ENCODE measurements at places on chromosomes 5 and 9.

DNA sequence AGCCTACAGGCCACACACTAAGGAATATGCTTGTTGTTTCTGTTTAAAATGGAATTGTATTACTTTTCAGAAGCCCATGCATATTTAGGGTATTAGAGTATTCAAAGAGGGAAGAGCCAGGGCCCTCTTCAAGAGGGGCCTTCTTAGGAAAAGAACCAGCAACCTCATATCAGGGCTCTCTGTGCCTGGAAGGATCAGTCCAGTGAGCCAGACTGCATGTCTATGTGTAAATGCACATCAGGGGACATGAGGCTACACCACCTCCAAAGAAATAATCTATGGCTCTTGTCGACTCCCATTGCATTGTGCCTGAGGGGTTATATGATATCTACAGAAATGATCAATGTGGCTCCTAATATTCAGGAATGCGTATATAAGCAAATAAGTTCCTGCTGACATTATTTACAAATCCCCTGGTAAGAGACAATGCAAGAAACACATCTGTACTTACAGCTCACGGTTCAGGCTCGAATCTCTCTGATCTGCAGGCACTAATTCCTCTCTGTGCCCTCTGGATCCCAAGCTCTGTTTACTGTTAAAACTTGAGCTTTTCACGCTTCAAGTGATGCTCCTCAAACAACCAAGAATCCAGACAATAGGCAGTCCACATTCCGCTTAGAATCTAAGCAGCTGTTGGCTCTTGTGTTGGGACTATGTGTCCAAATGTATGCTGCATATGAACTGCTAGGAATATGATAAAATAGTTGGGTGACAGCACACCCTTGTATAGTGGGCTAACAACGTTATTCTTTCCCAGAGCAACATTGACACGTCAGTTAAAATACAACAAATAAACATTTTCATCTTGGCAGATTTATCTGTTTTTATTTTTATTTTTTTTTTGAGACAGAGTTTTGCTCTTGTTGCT, 150.2 kb upstream of the KLF9 start:
- no peak for DNase-seq

GRCh38 chr5:1757511-1757910, 42.1 kb downstream of the MRPL36 start:
- DNase-seq = no peak

DNA sequence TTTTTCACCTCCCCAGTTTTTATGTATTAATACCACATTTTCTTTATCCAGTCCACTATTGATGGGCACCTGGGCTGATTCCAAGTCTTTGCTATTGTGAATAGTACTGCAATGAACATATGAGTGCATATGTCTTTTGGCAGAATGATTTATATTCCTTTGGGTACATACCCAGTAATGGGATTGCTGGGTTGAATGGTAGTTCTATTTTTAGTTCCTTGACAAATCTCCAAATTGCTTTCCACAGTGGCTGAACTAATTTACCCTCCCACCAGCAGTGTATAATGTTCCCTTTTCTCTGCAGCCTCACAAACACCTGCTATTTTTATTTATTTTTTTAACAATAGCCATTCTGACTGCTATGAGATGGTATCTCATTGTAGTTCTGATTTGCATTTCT, 340.2 kb downstream of the ADAMTS6 start:
- DNase-seq = no peak

- no peak for DNase-seq
Observed at GRCh38 chr9:87606841-87607521, 109.3 kb downstream of the DAPK1 start.

DNA sequence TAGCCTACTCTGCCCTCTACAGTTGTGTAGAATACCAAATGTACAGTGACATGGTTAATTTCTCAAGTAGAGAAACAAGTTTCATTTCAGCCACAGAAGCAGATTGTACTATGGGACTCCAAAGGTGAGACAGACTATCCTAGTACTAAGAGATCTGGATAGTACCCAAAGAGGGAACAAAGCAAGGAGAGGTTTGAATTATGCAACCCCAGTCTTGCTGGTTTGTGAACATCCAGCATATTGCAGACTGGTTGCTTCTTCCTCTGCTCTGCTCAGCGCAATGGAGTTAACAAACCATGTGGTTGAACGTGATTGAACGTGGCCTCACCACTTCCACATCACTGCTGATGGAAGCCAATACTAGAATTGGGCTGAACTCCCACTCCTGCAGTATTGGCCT, 43.3 kb upstream of the ALDOB start:
- no peak for DNase-seq

GRCh38 chr5:28473531-28474107, 1435.2 kb upstream of the CDH9 start:
- no peak for DNase-seq

DNA sequence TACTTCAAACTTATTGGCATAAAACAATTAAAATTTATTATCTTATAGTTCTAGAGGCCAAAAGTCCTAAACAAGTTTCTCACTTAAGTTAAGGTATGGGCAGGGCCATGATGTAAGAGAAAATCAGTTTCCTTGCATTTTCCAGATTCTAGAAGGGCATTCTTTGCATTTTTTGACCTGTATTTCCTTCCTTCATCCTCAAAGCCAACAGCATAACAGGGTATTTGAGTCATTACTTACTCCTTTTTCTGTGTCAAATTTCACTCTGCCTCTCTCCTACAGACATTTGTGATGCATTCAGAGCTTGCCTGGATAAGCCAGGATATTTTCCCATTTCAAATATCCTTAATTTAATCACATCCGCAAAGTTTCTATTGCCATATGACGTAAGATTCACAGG, 1499.0 kb downstream of the EFNA5 start:
- no peak for DNase-seq

- DNase-seq = no peak
Observed at GRCh38 chr5:156331181-156331580, 4.2 kb downstream of the SGCD start.

DNA sequence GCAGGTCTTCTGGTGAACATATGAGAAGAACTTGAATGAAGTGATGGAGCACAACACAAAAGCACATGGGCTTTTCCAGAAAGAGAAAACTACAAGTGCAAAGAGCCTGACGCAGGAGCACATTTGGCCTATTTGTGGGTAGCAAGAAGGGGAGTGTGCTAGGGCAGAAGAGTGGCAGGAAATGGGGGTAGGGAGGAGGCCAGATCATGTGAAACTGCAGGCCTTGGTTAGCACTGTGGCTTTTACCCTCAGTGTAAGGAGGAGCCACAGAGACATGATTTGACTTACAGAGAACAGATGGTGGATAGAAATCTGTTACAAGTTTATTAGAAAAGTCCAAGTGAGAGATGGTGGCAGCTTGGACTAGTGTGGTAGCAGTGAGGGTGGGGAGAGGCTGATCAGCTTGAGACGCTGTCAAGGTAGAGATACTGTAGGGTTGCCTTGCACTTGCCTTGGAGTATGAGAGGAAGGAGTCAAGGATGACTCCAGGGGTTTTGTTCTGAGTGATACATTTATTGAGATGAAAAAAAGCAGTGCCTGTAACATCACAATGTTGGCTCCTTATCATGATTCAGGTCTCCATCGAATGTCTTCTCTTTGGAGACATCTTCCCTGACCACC, 126.7 kb downstream of the PPP2R2B start:
- no peak for DNase-seq

DNA sequence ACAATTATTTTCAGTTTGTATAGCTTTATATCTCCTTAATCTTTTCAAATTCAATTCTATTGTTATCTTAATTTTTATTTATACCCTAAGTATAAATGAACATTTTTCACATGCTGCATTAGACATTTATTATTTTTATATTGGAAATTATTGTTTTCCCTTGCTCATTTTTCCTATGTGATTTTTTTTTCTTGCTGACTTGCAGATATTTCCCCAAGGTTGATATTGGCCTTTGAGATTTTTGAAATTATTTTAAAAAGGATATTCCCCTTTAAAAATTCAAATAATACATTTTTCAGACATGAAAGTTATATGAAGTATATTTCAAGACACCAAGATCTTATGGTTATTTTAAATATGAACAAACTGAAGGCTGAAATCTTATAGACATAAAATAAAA, 234.2 kb downstream of the TRIM36 start:
- DNase-seq = no peak

- DNase-seq = no peak
Observed at GRCh38 chr5:169270827-169271226, 30.1 kb downstream of the SLIT3 start.

DNA sequence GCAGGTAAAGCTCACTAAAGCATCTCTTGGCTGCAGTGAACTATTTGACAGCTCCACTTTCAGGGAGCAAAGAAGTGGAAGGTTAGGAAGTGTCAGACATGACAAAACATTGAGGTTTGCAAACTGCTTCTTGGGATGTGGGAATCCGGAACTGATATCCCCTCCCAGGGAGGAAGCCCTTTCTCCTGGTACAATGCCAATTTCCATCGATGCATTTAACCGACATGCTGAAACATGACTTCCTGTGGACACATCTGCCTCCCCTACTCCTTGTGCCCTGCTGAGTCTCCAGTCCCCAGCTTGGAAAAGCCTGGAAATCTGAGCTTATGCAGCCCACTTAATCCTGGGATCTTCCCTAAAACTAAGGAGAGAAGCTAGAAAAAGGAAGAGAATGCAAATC, 323.1 kb upstream of the DAP start:
- DNase-seq = no peak

DNA sequence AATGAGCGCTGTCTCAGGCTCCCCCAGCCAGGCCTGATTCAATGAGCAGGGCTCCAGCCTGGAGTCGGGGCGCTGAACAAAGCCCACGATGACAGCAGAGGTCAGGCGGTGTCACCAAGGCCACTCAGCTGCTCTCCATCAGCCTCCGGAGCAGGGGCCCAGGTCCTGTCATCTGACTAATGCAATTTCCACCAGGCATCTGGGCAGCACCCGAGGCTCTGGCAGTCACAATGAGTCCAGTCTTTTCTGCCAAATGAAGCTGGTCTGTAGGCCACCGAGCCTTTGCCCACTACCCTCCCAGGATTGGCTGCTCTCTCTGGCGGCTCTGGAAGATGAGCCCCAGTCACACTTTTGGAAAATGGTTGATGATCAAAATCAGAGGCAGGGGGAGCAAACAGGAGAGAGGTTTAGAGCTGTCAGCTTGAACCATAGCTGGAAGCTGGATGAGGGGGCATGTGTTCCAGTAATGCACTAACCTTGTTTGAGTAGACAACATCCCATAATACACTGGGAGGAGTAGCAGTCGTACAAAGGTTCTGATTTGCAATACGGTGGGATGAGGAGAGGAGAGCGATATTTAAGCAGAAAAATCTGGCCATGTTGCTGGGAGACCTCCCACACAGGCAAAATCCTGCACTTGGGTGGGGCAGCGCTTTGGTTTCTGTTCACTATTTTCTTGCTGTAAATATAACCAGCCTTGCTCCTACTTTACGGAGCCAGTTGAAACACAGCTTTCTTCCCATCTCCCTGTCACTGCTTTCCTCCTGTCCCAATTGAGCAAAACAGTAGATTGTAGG, 306.4 kb upstream of the PANK3 start:
- DNase-seq = no peak

DNA sequence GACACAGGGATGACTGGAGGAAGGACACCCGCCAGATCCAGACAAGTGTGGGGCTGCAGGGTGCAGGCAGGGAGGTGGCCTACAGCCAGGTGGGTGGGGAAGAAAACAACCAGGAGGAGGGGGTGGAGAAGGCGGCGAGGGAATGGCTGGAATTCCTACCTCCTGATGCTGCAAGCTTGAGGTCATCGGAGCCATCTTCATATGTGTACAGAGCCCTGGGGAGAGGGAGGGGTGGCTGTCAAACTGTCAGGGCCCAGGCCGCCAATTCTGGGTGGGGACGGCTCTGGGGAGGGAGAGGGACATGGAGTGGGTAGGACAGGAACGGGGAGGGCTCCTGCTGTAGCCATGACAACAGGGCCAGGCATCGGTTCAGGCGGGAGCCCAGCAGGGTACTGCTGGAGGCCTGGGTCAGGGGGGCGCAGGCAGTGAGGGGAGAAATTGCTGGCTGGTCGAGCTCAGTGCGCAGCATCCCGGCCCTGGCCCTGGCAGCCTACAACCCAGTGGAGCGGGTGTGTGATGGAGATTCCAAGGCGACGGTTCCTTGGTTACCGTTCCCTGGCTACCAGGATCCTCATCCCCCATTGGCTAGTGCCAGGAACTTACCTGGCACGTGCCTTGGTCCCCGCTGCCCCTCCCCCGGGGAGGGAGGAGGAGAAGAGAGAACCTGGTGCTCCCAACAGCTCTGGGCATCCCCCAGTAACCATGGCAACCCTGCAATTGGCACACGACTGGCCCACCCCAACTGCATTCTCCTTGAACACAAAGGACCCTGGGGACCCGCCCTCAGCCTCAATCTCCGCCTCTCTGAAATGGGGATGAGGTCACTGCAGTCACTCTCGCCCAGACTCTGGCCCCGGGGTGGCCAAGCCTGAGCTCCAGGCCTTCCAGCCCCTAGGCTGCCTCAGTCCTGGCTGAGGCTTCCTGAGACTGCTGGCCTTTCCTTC, 4.5 kb downstream of the DBN1 start:
- no peak for DNase-seq

DNA sequence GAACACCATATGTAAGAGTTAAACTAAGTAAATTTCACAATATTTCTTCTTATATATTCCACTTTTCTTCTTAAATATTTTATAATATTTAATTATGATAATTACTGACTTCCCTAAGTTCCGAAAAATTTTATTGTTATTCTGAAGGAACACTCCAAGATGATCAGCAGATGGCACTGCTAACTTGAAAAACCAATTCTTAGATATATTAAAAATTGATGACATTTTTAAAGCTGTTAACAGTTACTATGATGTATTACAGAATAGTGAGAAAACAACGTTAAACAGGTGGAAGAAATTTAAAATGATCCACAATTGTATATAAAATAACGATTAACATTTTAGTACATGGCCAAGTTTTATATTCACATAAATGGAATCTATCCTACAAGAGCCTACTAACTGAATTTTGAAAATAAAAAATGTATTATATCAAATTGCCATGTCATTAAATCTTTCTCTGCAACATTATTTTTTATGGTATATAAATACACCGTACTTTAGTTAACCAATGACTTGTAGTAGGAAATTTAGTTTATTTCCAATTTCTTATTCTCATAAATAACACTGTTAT, 30.1 kb upstream of the MUSK start:
- no peak for DNase-seq

DNA sequence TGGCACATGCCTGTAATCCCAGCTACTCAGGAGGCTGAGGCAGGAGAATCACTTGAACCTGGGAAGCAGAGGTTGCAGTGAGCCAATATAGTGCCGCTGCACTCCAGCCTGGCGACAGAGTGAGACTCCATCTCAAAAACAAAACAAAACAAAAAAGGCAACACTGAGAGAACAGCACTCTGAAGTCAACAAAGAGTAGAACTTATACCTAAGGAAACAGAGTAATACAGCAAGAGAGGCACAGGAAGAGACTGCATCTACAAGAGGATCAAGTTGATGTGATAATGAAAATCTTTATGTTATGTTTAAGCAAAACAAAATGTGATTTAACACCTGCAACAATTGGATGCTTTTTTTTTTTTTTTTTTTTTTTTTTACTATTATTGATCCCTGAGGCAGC, 33.1 kb downstream of the FYB1 start:
- DNase-seq = no peak

GRCh38 chr5:154196281-154196680, 5.7 kb downstream of the GALNT10 start:
- no peak for DNase-seq

- DNase-seq = no peak
Observed at GRCh38 chr9:89844075-89844474, 239.3 kb downstream of the GADD45G start.
